ENCODE measurements at places on chromosomes 6 and 20.

- no peak for DNase-seq
- no peak overlapping the region for H3K4me3 ChIP-seq
- H3K27me3 ChIP-seq: no peaks in the 10 kb centered on the region
- H3K36me3 ChIP-seq: peaks cover 15% of the 10 kb centered on the region
- H3K4me1 ChIP-seq: peaks cover 2% of the 10 kb centered on the region
- H3K27ac ChIP-seq: no peak overlapping the region
Observed at GRCh38 chr6:166933396-166933795, 23.0 kb downstream of the RNASET2 start.

DNA sequence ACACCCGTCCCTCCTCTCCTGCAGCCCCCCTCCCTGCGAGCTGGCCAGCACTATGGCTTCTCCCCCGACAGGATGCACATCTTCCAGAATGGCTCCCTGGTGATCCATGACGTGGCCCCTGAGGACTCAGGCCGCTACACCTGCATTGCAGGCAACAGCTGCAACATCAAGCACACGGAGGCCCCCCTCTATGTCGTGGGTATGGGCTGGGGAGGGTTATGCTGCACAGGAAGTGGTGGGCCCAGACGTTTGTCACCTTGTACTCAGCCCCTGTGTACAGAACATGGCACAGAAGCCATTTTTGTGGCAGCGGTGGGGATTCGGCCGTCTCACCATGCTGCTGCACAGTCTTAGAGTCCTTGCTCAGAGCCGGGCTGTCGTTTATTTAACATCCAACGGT, 29.0 kb upstream of the SRF start:
- no peaks in the 10 kb centered on the region for H3K27me3 ChIP-seq
- peaks cover 12% of the 10 kb centered on the region for H3K4me1 ChIP-seq
- no peak for DNase-seq
- H3K27ac ChIP-seq: no peak overlapping the region

DNA sequence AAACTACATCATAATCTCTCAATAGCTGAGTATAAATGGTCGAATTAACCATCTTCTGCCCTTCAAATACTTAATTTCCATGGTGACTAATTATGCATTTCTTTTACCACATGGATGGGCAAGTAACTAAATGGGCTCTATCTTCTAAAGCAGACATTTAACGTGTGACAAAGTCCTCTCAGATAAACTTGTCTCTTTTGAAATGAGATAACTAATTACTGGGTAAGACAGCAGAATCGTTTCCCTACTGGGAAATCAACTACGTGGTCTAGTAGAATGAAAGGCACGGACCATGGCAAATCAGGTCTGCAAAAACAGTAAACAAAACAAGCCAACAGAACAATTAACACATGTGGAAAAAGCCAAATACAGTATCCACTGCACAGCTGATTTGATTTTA, 137.7 kb downstream of the BACH2 start:
- no peak for DNase-seq
- H3K27me3 ChIP-seq: peaks cover 12% of the 10 kb centered on the region
- H3K27ac ChIP-seq: no peak overlapping the region
- H3K4me3 ChIP-seq: no peak overlapping the region
- no peaks in the 10 kb centered on the region for H3K36me3 ChIP-seq

DNA sequence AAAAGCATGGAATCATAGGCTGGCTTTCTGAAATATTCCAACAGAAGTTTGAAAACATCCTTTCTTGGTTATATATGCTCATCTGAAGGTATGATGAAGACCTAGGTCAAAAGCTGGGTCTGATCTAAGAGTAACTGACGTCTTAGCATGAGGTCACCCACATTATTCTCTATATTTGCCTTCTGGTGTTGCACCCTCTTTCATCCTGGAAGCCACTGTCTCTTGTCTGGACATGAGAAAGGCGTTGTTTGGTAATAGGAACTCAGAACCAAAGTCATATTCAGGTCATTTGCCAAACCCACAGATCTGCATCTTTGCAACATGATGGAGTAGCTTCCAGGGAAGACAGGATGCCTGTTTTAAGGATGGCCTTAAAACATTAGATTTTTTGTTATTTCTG, 17.6 kb downstream of the GABRR1 start:
- DNase-seq: no peak
- no peak overlapping the region for H3K27ac ChIP-seq
- H3K4me1 ChIP-seq: no peaks in the 10 kb centered on the region
- H3K36me3 ChIP-seq: no peaks in the 10 kb centered on the region
- peaks cover 14% of the 10 kb centered on the region for H3K27me3 ChIP-seq

GRCh38 chr6:21468461-21468860, 125.1 kb upstream of the SOX4 start:
- H3K27me3 ChIP-seq: no peaks in the 10 kb centered on the region
- no peak for DNase-seq
- no peak overlapping the region for H3K4me3 ChIP-seq
- H3K27ac ChIP-seq: no peak overlapping the region
- no peaks in the 10 kb centered on the region for H3K36me3 ChIP-seq

DNA sequence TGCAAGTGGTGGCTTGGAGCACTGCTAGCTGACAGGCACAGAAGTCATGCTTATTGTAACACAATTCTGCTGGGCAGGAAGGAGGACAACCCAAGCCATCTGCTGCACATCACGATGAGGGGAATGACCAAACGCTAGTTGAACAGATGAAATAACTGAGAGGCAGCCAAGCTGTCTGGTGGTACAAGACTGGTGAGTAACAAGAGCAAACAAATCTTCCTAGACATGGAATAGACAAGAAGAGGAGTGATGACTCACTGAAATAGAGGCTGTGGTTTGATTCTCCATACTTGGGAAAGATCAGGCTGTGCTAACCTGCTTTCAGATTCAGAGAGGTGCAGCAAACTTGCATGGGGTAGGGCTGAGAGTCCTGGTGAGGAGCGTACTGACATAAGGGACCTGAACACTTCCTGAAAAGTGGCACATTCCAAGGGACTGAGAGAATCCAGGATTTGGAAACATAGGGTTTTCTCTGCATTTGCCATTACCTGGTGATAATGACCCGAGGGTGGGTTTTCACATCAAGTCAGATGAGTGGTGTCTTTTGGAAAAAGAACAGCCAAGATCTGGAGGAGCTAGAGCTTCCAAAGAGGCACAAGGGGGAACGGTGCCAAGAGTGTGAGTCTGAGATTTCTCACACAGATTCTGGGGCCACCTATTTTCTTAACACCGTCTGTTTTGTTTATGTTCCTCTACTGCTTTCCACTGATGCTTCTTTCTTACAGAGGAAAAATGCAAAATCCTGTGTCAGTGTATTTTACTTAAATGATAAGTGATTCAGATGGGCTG, 60.0 kb downstream of the PRL start:
- peaks cover 2% of the 10 kb centered on the region for H3K4me1 ChIP-seq
- H3K4me3 ChIP-seq: no peak overlapping the region
- no peaks in the 10 kb centered on the region for H3K36me3 ChIP-seq
- no peaks in the 10 kb centered on the region for H3K27me3 ChIP-seq
- DNase-seq: peak; percentile 88

DNA sequence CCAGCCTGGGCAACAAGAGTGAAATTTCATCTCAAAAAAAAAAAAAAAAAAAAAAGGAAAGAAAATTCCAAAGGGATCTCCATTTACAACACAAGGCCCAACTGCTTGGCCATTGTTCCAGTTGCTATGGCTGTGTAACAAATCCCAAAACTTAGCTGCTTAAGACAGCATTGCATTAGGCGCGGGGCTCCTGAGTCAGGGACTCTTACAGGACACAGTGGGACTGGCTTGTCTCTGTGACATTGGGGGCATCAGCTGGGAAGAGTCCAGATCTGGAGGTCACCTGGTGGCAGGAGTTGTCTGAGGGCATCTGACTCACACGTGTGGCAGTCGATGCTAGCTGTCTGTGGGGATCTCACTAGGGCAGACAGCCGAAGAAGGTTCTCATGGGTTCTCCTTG, 35.6 kb downstream of the TTLL9 start:
- no peaks in the 10 kb centered on the region for H3K4me1 ChIP-seq
- H3K27ac ChIP-seq: no peak overlapping the region
- no peak for DNase-seq
- peaks cover 28% of the 10 kb centered on the region for H3K27me3 ChIP-seq
- H3K36me3 ChIP-seq: no peaks in the 10 kb centered on the region

GRCh38 chr6:45741437-45742171, 274.1 kb downstream of the CLIC5 start:
- no peak overlapping the region for H3K27ac ChIP-seq
- no peaks in the 10 kb centered on the region for H3K4me1 ChIP-seq
- no peak overlapping the region for H3K4me3 ChIP-seq
- no peaks in the 10 kb centered on the region for H3K36me3 ChIP-seq
- no peaks in the 10 kb centered on the region for H3K27me3 ChIP-seq
- no peak for DNase-seq

GRCh38 chr20:45290677-45291355, 15.8 kb upstream of the RBPJL start:
- no peak overlapping the region for H3K27ac ChIP-seq
- peaks cover 8% of the 10 kb centered on the region for H3K4me1 ChIP-seq
- DNase-seq: peak; percentile 78
- H3K4me3 ChIP-seq: no peak overlapping the region
- H3K36me3 ChIP-seq: no peaks in the 10 kb centered on the region

GRCh38 chr6:166179704-166180103, 12.1 kb upstream of the TBXT start:
- no peaks in the 10 kb centered on the region for H3K27me3 ChIP-seq
- no peak for DNase-seq
- H3K36me3 ChIP-seq: no peaks in the 10 kb centered on the region
- H3K27ac ChIP-seq: no peak overlapping the region

- H3K4me1 ChIP-seq: peaks cover 2% of the 10 kb centered on the region
- H3K36me3 ChIP-seq: no peaks in the 10 kb centered on the region
- H3K27ac ChIP-seq: peak overlapping the region; percentile 46
- H3K27me3 ChIP-seq: peaks cover 5% of the 10 kb centered on the region
- H3K4me3 ChIP-seq: no peak overlapping the region
Observed at GRCh38 chr6:106128981-106129781, 43.0 kb downstream of the PRDM1 start.

DNA sequence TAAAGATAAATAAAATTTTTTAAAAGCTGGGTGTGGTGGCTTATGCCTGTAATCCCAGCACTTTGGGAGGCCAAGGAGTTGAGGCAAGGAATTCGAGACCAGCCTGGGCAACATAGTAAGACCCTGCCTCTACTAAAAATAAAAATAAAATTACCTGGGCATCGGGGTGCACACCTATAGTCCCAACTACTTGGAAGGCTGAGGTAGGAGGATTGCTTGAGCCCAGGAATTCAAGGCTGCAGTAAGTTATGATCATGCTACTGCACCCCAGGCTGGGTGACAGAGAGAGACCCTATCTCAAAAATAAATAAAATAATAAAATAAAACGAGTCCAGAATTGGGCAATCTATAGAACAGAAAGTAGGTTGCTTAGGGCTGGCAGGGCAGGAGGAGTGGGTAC, 228.7 kb downstream of the BCAS1 start:
- no peak overlapping the region for H3K27ac ChIP-seq
- H3K4me1 ChIP-seq: peaks cover 3% of the 10 kb centered on the region
- H3K36me3 ChIP-seq: no peaks in the 10 kb centered on the region
- H3K4me3 ChIP-seq: no peak overlapping the region

- peak; percentile 61 for DNase-seq
- H3K4me3 ChIP-seq: peak overlapping the region; percentile 64
- H3K27me3 ChIP-seq: no peaks in the 10 kb centered on the region
Observed at GRCh38 chr20:19995220-19995863, 21.8 kb upstream of the NAA20 start.

DNA sequence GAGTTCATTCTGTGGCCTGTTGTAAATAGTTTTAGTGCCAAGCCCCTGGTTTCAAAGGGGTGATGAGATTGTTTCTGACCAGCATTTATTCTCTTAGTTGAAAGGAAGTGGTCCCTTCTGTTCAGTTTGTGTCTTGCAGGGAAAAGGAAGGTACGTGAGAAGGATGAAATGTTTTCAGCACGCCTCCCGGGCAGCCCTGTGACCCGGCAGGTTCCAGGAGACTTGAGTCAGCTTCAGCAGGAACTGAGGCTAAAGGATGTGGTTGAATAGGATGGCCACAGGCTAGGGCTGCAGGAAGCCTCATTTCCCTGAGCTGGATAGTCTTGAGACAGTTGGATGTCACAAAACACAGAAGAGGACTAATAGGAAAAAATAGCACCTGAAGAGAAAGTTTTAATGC, 132.4 kb upstream of the SYNDIG1 start:
- H3K4me1 ChIP-seq: peaks cover 7% of the 10 kb centered on the region
- no peak overlapping the region for H3K27ac ChIP-seq
- no peaks in the 10 kb centered on the region for H3K36me3 ChIP-seq
- H3K4me3 ChIP-seq: no peak overlapping the region
- DNase-seq: no peak

- no peaks in the 10 kb centered on the region for H3K4me1 ChIP-seq
- H3K36me3 ChIP-seq: no peaks in the 10 kb centered on the region
- H3K27ac ChIP-seq: no peak overlapping the region
- no peak for DNase-seq
Observed at GRCh38 chr6:78062993-78063392, 410.2 kb downstream of the MEI4 start.

DNA sequence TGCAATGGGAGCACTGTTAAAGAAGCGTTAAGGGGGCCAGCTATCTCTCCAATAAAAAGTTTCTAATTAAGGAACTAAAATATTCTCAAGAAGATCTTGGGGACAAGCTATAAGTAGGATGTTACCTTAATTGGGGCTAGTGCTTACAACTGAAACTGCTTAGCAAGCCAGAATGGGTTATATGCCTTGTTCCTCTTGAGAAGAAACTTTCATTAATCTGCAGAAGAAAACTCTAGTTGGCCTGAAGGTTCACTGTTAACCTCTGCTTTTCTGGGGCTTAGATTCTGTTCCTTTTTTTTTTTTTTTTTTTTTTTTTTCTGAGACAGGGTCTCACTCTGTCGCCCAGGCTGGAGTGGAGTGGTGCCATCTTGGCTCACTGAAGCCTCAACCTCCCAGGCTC, 82.2 kb downstream of the BACH2 start:
- peaks cover 10% of the 10 kb centered on the region for H3K4me1 ChIP-seq
- H3K27me3 ChIP-seq: no peaks in the 10 kb centered on the region
- no peak overlapping the region for H3K27ac ChIP-seq
- no peak overlapping the region for H3K4me3 ChIP-seq

GRCh38 chr6:78831492-78831891, 35.9 kb upstream of the IRAK1BP1 start:
- no peaks in the 10 kb centered on the region for H3K36me3 ChIP-seq
- no peaks in the 10 kb centered on the region for H3K27me3 ChIP-seq
- DNase-seq: no peak
- H3K4me3 ChIP-seq: no peak overlapping the region

- DNase-seq: peak; percentile 48
- H3K27me3 ChIP-seq: no peaks in the 10 kb centered on the region
- H3K4me1 ChIP-seq: peaks cover 12% of the 10 kb centered on the region
- peak overlapping the region; percentile 46 for H3K27ac ChIP-seq
Observed at GRCh38 chr20:38085026-38085425, 51.5 kb downstream of the RPRD1B start.

DNA sequence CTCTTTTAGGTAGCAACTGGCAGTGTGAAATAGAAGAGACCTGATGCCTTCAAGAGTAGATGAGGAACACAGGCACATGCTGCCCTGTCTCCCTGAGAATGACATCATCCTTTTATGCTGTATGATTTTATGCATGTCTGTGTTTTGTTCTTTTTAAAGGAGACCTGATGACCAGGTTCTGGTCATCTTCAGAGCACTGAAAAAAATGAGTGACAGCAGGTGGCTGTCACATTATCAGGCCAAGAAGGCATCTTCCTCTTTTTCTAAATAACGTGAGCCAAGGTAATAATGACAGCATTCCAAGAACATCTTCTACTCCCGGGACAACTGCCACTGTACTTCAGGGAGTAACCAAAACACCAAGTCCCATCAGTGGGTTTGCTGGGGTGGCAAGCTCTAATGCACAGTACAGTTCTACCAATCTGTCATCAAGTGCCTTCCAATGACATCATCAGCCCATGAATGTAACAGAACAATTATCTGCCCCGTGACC, 28.9 kb downstream of the CNKSR3 start:
- H3K27ac ChIP-seq: no peak overlapping the region
- H3K4me1 ChIP-seq: peaks cover 20% of the 10 kb centered on the region
- H3K36me3 ChIP-seq: no peaks in the 10 kb centered on the region
- no peak overlapping the region for H3K4me3 ChIP-seq
- no peaks in the 10 kb centered on the region for H3K27me3 ChIP-seq
- DNase-seq: no peak

All from mesenchymal stem cell (in vitro differentiated cells and primary cell).